ENCODE measurements at places on chromosomes 5 and 9.

DNA sequence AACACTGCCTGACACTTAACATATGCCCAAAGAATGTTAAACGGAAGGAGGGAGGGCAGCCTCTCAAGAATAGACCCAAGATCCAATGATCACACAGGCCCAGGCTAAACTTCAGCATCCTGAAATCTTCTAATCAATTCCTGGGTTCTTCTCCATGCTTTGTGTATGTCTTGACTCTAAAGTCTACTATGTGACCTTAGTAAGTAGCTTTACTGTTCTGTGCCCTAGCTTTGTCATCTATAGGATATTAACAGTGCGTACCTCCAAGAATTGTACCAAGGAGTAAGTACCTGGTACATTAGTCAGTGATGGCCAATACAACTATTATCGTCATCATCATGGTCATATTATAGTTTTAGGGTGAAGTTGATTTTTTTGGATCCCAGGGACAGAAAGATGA is 96.6 kb downstream of the SGCD start:
- DNase-seq, result no peak

- DNase-seq, result peak; percentile 14
Measured at GRCh38 chr5:173907686-173908371, 19.7 kb downstream of the CPEB4 start.

DNA sequence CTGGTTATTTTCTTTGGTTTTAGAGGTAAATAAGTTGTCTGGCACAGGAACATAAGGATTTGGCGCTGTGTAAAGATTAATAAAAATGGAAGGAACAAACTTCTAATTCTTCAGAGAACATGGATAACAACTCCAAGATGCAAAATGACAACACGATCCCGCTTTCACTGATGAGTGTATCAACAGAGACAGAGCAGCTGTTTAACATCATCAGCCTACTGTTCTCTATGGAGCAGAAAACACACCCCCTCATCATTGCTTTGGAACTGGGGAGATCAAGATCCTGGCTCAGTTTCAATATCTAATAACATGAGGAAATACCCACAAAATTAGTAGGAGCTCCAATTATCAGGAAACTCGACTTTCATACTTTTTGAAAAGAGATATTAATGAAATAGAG is 8.3 kb upstream of the GAS1 start:
- DNase-seq, result no peak

GRCh38 chr9:71628247-71628646 is 140.1 kb downstream of the CEMIP2 start:
- peak; percentile 20 for DNase-seq

Data from MM.1S (cell line).